ENCODE measurements at places on chromosomes 12 and 14.

GRCh38 chr14:99544991-99545390 is 59.0 kb downstream of the CCDC85C start:
- no peak for DNase-seq

DNA sequence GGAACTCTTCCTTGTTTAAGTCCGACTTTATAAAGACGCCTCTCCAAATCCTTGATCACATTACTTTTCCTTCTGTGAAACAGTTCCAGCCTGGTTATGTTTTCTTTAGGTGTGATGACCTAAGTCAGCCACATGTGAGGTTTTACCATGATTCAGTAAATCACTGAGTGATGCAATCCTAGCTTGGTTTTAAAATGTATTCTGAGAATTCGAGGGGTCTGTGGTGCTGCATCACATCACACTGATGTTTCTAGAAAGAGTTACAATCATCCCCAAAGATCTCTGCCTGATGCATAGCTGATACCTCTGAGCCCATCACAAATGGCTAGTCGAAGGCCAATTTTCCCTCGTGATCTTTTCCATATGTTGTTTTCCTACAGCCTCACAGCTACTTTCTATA is 152.7 kb downstream of the ANO2 start:
- DNase-seq: no peak

DNA sequence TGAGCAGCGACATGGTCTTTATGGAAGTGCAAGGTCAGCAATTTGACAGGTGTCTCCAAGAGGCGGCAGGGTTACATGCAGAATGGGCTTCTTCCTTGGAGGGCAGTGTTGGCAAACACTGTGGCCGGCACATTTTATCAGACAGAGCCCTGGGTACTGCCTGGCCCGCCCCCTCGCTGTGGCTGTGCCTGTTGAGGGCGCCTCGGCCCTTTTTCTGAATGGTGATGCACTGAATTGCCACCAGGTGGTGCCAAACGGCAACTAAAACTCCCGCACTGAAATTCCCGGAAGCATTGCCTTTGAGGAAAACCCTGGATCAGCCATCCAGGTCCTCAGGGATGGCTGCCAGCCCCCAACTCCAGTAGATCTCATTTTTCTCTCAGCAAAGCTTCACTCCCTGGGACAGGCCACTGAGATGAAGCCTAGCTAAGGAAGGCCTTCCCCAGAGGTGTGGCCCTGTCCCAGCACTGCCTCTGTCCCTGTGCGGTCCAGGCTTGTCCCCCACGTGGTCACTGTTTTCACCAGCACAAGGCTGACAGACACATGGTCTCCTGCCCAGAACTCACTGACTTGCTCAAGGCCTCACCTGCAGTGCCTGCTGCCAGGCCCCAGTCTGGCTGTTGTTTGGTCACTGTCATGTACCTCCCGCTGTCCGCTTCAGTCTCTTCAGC is 73.6 kb downstream of the TESC start:
- DNase-seq: peak; percentile 30

GRCh38 chr14:104358528-104359300 is 220.3 kb downstream of the KIF26A start:
- no peak for DNase-seq

DNA sequence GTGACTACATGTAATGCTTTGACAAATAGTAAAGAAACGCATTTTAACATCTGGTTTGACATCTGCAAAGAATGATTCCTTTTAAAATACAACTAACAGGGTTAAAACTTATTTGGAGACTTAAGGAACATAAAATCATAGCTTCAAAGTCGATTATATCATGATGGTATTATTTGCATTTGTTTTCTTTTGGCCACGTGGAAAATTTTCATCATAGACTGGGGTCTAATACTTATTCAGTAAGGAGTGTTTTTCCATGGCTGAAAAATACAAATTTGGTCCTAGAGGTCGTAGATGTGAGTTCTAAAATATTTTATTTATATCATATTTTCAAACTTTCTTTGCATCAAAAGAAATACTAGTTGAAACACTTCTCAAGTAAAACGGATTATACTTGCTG is 31.5 kb upstream of the LMNTD1 start:
- DNase-seq: no peak

- DNase-seq: no peak
Measured at GRCh38 chr12:102573237-102573636, 92.9 kb upstream of the IGF1 start.

DNA sequence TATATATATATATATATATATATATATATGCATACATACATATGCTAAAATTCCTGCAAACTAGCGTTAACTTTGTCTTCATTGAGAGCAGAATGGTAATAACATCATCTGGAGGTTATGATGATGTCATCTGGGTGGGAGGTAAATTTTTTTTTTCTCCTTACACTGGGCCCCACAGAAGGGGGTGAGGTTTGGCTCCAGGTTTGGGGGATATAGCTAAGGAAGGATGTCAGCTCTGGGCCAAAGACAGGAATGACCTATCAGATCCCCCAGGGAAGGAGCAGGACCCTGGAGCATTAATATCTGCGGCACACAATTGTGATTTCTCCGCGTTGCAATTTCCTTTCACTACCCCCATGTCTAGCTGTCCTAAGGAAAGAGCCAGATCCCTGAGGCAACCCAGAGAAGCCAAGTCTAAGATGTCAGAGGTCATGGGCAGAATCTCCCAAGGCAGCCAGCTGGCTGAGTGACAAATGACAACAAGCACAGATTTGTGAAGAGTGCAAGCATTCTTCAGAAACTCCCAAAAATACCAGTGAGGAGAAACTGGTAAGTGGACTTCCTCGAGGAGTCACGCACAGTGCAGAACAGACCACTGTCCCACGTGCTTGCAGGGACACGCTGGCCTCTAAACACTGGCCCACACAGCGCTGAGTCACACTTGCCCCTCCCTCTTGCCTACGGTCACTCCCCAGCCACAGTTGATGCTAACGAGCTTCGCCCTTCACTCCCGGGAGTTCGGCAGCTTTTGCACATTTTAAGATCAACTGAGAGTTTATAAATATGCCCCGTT is 9.9 kb downstream of the UBC start:
- no peak for DNase-seq

GRCh38 chr14:92323916-92324818 is 1.2 kb downstream of the SLC24A4 start:
- no peak for DNase-seq

DNA sequence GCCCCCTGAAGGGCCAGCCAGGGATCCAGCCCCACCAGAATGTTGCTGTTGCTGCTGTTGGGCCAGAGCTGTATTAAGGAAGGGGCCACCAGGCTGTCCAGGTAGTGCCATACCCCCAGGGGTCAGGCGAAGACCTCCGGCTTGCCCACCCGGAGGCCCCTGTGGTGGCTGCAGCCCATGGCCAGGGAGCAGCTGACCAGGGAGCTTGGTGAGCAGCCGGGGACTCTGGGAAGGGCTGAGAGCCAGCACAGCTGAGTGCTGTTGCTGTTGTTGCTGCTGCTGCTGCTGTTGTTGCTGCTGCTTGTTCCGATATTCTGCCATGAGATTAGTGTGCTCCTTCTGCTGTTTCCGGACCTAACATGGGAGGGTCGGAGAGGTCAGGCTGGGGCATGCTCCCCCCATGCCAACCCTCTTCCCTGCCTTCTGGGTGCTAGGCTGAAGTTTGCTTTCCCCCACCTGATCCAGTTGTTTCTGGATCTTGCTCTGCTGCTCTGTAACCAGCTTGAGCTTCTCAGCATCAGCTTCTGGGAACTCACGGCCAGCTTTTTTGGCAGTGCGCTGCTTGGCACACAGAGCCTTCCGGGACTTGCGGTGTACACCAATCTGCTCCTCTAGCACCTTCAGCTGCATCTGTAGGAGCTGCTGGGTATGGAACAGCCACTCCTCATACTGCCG is 15.2 kb upstream of the PRKAG1 start:
- DNase-seq: no peak

DNA sequence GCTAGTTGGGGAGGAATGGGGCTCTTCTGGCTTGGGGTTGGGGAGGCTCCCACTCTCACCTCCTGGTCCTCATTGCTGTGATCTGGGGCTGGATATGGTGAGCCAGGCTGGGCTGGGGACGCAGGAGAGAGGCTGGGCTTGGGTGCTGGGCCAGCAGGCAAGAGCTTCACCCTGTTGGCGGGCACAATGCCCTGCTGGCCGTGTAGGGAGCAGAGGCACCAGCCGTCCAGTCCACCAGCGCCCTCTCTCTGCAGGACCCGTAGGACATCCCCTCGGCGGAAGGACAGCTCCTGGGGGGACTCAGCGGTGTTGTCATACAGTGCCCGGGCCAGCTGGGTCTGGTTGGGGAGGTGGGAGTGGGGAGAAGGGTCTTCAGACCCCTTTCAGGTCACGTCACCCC is 4.5 kb downstream of the EFS start:
- DNase-seq: no peak

DNA sequence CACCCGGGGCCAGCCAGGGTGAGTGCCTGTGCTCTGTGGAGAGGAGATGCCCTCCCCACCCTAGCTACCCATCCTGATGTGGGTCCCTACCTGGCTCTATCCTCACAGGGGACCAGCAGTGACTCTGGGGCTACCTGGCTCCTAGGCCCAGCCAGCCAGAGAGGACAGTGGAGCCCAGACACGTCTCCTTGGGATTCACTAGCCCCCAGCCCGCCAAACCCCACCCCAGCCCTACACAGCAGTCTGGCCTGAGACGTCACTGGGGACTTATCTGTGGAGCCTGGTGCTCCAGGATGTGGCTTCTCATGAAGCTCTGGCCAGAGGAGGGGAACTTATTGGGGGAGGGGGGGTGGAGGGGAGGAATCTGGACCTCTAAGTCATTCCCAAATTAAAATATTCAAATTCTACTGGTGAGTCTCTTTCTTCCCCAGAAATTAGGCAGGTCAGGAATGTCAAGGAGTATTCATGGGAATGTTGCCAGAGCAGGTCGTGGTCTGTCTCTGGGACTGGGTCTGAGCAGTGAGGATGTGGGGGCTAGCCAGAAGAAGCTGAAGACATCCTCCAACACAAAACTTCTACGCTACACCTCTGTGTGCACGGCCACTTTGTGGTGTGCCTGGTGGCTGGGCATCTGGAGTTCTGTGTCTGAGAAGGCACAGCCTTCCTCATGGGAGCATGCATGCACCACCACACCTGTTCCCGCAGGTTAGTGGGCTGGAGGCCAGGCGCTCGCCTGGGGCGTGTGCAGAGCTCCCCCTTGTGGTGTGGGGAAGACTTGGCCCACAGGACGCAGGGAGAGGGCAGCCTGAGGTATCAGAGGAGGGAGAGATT is 2.7 kb downstream of the CMTM5 start:
- peak; percentile 63 for DNase-seq

Measured in activated T-cell treated with anti-CD3 and anti-CD28 coated beads for 1 hour (primary cell).